ENCODE measurements at places on chromosomes 6 and 20.
A peak's percentile ranks its signal among the peaks of the same experiment; 100 is the strongest.

DNA sequence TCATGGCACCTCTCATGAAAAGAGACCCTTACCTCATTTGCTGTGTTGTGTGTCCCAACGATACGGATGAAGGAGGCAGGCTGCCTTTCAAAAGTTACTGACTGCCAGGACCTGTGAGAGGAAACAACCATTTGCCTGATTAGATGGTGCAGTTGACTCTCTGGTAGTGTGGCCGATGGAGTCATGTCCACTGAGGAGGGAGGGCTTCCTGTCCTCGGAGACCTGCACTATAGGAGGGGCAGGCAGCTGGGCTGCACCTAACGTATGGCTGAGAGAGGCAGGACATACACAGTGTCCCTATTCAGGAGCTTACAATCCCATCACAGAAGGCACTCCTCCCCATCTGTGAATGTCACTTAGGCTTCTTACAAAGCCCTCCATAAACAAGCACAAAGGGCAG, 373.0 kb downstream of the ZFAND3 start:
- DNase-seq, result no peak

DNA sequence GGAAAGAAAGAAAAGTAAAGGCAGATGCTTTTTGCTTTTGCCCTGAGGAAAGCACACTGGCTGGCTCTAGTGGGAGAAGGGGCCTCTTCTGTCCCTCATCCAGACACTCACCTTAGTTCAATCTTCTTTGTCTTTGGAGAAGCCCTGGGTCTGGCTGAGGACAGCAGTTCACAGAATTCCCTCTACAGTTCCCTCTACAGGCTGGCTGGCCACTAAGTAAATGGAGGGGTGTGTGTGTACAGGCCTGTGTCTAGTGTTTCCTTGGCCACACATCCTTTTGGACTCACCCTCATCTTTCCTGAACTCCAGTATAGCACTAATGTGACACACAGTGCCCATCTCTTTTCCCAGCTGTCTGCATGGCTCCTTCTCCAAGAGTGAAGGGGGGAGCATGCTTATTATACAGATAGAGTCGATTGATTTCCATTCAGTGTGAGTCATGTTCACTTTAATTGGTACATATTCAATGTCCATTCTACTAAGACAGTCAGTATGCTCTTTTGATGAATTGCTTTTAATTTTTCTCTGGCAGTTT, 26.0 kb upstream of the CLVS2 start:
- no peak for DNase-seq

DNA sequence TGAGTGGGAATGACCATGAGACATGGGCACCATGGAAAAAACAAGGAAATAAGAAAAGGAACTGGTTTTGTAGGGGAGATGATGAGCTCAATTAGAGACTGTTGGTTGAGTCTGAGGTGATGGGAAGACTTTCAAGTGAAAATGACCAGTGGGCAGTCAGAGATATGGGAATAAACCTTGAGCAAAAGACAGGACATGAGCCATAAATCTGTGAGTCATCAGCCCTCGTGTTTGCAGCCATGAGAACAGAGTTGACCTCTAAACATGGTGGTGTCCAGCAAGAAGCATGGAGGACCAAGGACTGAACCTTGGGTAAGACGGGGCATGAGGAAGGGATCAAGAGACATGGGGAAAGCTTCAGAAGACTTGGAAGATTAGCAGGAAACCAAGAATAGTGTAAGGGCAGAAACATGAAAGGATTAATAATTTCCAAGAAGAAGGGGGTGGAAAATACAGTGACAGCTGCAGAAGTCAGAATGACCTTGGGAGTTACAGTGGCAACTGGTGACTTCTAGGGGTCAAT, 280.6 kb upstream of the PRDM1 start:
- no peak for DNase-seq

- no peak for DNase-seq
Measured at GRCh38 chr6:146590492-146590891, 8.3 kb upstream of the ADGB start.

DNA sequence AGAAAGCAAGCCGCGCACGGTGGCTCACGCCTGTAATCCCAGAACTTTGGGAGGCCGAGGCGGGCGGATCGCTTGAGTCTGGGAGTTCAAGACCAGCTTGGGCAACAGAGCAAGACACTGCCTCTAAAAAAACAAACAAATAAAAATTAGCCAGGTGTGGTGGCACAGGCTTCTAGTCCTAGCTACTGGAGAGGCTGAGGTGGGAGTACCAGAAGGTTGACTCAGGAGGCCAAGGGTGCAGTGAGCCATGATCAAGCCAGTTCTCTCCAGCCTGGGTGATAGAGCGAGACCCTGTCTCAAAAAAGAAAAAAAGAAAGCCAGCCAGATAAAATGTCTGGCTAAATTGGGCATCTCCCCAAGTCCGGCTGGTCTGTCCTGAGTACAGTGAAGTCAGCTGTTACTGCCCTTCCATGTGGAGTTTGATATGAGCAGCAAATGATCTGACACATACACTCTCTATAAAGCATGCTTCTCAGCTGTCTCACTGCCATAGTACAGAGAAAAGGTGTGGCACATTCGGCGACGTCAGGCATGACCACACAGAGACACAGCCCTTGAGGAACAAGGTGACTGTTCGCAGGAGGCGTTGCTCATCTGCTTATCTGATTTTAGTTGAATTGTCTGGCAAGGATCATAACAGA, 13.0 kb downstream of the CD83 start:
- no peak for DNase-seq

- no peak for DNase-seq
Measured at GRCh38 chr20:60372275-60372674, 414.1 kb downstream of the CDH26 start.

DNA sequence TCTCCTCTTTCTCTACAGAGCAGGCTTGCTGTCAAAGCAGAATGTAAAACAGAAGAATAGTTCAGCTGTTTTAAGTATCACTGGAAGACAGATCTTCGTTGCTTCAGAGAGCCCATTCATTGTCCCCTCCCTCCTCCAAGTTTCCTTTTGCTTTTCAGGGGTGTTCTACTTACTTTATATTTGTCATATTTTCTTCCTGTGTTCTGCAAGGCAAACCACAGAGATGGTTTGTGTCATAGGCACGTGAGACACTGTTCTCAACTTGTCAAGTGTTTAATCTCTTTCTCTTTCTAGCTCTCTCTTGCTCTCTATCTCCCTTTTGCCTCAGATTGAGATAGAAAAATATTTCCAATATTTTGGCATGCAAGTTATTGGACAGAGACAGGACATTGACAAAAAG, 228.9 kb upstream of the DEFB112 start:
- DNase-seq, result no peak

DNA sequence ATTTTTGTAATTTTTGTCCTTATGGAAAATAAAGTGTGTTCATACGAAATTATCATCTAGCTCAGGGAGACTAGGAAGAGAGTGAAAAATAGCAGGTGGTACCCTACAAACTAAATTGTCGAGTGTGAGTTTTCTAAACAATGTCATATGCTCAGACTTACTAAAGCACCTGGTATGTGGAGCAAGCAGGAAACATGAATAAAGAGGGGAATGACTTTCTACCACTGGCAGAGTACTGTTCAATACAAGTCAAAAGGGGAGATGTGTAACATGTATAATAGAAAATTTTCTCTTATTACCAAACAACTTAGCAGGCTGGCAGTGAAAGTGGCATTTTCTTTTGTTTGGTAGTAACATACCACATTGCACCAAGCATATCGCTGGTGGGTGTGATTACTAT, 36.1 kb downstream of the CTNNBL1 start:
- DNase-seq, result peak; percentile 48
